ENCODE measurements at places on chromosomes 1 and 21.

- DNase-seq = no peak
Observed at GRCh38 chr1:112704391-112704933, 2.5 kb downstream of the RHOC start.

DNA sequence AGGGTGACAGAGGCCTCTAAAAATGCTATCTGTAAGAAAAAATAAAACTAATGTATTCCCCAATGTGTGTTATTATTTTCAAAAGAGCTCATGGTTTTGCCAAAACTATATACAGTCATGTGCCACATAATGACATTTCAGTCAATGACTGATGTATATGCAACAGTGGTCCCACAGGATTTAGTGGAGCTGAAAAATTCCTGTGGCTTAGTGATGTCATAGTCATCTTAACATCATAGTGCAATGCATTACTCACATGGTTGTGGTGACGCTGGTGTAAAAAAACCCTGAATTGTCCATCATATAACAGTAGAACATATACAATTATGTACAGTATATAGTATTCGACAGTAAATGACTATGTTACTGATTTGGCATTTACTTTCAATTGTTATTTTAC is 172.4 kb downstream of the CACNA1E start:
- DNase-seq = no peak

DNA sequence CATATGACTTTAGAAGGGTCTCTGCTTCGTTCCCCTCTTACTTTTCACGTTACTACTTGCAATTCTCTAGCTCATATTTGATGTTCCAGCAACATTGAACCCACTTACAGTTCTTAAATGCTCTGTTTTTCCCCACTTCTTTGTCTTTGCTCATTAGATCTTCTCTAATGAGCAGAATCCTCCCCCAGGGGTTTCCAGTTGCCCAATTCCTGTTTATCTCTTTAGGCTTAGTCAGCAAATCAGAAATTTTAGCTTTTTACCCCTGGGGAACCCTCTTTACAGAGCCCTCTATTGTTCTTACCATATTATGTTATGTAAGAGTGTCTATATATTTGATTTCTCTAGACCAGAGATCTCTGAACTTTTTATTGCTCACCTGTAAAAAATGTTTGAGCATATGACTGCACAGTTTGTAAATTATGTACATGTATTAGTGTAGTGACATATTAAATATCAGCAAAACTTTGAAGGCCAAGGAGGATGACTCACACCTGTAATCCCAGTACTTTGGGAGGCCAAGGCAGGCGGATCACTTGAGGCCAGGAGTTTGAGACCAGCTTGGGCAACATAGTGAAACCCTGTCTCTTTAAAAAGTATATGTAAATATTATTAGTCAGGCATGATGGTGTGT is 71.4 kb downstream of the FNBP1L start:
- DNase-seq = no peak

DNA sequence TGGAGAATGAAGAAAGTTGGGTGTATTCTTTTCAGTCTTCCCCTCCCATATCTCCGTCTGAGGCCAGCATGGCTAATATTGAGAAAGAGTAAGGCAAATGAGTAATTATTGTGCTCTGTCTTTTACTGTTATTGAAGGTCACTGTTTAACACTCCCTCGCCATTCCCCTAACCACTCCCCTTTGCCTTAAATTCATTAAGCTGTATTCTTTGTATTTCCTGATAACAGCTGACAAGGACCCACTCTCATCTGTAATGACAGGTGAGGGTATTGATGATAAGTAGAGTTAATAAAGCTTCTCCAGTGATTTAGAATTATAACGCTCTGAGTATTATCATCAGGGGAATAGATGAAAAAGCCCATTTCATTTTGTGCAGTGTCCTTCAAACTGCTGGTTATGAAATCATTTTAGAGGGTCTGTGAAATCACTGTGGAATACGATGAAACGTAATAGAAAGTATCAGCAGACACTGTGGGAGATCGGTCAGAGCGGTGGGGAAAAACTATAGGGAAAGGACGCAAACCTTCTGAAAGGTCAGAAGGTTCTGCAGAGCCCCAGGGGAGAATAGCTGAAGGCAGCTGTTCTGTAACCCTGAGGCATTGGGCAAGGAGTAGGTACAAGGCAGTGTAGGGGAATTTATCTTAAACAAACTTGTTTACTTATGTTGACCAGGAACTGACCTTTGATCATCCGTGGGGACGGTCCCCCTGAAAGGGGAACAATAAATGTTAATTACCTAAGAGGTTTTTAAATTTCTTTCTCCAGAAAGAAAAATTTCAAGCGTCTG is 46.3 kb upstream of the CACYBP start:
- no peak for DNase-seq

DNA sequence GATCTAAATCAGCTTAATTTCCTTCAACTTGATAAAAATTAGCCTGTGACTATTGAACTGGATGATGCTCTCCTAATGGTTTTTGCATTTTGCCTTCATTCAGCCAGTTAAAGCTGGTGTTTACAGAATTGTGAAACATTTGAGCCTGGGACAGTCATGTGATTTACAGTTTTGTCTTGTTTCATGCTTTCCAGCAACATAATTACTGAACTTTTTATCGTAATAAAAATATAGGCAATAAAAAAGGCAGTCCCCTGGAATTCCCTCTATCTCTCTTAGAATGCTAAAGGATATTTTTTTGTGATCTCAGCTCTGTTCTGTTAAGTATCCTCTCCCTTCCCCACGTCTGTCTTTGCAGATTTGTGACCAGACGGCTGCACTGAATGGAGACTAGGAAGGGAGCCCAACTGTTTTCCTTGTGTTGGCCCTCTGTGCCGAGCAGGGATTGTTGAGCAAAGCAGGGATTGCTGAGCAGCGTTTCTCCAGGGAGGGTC is 70.3 kb upstream of the RGL1 start:
- no peak for DNase-seq

DNA sequence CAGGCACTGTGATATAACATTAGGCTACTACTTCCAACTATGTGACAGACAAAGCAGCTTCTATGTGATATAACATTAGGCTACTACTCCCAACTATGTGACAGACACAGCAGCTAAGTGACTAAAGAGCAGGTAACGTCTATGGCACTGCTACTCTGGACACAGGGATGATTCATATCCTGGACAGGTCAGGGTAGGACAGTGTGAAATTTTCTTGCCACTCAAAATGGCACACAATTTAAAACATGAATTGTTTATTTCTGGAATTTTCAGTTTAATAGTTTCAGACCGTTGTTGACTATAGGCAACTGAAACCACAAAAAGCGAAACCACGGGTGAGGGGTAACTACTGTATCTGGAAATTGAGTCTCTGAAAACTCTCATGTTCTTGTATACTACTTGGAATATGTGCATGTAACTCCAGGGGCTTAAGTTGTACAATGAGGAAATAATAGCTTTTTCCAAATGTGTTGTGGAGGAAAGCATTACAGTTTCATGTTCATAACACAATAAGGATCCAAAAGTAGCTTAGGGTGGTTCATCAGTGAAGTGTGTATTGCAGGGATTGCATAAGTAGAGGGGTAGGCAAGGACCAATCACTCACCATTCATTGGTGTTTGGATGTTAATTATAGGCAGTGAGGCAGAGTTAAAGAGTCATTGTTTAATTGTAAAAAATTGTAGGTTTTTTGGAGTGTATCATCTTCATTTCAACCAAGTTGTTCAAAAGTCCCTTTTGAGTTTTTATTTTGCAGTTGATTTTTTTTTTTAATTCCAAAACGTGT is 5.3 kb downstream of the DTL start:
- DNase-seq = no peak

GRCh38 chr1:205976708-205977401 is 26.3 kb downstream of the RAB7B start:
- no peak for DNase-seq

DNA sequence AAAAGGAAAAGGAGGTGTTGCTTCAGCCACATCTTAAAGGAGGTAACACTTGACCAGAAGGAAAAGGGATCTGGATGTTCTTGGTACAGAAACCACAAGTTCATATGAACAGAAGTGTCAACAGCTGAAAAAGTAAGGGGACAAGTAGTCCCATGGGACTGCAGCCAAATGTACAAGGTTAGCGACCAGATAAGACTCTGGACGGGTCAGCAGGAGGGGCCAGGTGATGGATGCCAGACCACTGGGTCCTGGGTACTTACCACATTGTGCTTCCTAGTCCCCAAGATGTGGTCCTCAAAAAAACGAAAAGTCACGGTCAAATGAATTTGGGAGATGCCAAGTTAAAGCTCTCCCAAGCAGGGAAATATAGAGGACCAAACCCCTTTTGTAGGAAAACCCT is 16.6 kb upstream of the BMP8A start:
- no peak for DNase-seq

- DNase-seq = no peak
Observed at GRCh38 chr1:21123287-21123948, 53.3 kb downstream of the EIF4G3 start.

GRCh38 chr1:116508085-116508983 is 62.5 kb downstream of the CD58 start:
- DNase-seq = no peak

DNA sequence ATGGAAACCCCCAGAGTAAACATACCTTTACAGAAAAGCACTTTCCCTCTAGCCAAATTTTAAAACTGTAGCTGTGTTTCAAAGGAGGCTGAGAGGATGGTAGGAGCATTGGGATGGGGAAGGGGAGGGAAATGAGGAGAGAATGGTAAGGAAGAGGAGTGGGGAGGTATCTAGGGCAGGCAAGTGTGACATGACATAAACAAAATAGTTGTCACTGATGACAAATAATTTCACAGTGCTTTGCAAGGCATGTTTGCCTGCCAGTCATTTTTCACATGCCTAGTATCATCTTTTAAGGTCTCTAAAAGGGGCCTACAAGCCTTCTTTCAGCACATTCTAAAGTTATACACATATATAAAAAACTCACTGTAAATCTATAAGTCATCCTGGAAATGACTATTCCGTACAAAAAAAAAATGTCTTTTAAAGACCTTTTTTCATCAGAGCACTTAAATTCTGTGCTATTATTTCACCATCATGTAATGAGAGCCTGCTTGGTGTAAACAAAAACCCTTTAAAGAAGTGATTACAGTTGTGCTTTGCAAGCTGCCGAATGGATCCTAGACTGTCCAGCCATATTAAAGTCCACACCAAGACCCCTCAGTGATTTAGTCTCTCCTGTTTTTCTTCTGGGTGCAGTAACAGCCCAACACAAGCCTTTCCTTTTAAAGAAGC is 38.4 kb downstream of the HLX start:
- DNase-seq = no peak

- no peak for DNase-seq
Observed at GRCh38 chr1:117106478-117106877, 15.1 kb downstream of the TRIM45 start.

DNA sequence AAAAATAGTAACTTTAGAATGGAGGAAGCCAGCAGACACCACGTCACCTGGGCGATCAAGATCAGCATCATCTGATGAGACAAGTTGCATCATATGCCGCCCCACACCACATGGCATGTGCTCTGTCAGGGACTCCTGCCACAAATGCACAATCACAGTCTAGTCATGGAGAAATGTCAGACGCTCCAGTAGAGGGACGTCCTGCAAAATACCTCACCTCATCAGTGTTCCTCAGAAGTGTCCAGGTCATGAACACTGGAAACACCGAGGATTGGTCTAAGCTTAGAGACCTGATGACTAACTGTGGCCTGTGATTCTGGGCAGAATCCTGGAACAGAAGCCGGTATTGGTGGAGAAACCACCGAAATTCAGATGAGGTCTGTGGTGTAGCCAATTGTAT is 14.3 kb downstream of the ADARB1 start:
- DNase-seq = no peak

DNA sequence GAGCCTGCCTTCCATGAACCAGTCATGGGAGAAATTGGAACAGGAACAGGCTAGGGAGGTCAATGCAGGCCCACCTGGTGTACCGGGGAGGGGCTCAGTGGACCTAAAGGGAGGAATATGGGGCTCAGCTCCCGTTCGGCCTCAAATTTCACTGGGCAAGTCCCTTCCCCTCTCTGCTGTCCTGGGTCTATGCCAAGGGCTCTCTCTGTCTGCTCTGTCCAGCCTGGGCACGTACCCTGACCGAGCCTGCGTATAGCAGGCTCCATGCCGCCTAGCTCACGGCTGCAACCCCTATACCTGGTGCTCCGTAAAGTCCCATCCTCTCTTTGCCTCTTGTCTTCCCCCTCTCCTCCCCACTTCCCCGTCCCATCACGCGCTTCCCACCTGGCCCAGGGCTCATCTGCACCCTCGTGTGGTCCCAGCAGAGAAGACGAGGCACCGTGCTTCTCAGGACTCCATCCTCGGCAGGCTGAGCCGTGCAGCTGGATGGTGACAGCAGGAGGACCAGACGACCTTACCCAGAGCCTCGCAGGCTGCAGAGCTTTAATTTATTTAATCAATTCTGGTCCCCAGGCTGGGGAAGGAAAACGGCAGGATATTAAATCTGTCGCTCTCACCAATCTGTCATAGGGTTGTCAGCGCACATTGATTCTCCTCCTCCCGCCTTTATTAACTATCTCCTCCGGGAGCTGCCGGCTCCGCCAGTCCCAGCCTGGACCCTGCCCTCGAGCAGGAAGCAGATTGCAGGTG is 25.0 kb upstream of the DISP3 start:
- DNase-seq = no peak

DNA sequence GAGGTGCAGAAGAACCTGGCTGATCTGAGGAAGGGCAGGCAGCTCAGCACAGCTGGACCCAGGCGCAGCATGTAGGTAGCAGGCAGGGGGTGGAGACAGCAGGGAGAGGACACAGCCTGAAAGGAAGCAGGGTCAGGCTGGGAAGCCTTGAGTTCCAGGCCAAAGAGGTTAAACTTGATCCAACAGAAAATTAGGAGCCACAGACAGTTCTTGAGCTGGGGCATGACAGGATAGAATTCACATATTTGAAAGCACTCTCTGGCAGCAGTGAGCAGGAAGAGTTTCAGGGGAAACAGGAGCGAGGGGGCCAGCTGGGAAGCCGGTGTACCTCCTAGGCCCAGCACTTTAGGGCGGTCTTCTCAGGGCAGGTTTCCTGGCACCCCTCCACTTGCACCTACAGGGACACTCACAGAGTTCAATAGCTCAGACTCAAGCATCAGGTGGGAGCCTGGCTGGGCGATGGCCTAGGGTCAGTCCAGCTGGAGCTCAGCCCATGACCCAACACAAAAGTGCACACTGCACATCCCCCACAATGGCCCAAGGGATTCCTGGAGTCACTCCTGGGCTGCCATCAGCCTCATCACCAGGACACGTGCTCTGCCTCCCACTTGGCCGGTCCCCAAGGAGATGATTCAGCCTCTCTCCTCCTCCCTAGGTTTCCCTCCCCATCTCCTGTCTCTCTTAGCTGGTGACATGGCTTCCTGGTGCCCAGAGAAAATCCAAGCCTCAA is 22.7 kb downstream of the MATN1 start:
- DNase-seq = no peak

GRCh38 chr21:43012596-43012995 is 38.2 kb downstream of the PKNOX1 start:
- DNase-seq = no peak

DNA sequence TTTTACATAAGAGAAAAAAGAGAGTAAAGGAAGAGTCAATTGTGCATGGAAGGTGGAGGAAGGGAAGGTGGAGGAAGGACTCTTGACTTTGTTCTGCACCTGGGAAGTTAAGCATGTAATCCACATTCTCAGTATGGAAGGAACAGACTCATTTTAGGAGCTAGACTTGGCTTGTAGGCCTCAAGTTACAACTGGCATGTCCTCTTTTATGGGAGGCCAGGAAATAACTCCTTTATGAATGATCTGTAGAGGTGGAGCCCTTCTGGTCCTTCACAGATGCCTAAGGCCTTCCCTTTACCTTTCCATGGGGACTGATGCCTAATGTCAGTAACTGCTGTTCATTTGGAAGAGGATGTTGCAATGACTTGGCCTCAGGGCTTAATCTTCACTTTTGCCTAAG is 29.4 kb upstream of the CCSAP start:
- no peak for DNase-seq

- no peak for DNase-seq
Observed at GRCh38 chr1:84504580-84505492, 1.4 kb upstream of the SPATA1 start.

- no peak for DNase-seq
Observed at GRCh38 chr21:27493542-27493941, 526.7 kb upstream of the ADAMTS5 start.
